ENCODE measurements at places on chromosomes 11 and 22.

DNA sequence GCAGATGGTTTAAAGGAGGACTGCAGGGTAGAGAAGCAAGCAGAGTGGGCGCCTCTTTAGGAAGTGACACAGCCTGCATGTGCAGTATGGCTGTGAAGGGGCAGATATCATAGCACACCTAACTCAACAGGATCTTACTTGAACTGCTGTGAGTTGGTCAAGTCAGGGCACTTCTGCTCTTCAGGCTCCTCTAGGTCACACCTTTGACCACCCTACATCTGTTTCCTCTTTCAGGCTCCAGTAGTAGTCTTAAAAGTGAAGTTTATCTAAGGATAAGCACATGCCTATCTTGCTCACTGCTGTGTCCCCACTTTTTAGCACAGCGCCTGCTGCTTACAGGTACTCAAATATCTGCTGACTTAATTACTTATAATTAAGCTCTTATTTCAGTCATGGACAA, 6.5 kb downstream of the MRPL16 start:
- no peak for DNase-seq

GRCh38 chr11:119691020-119691666, 37.9 kb downstream of the NECTIN1 start:
- DNase-seq = no peak

GRCh38 chr11:45982656-45983470, 60.4 kb downstream of the LARGE2 start:
- no peak for DNase-seq

GRCh38 chr22:37188901-37189466, 937 bp upstream of the C1QTNF6 start:
- no peak for DNase-seq

DNA sequence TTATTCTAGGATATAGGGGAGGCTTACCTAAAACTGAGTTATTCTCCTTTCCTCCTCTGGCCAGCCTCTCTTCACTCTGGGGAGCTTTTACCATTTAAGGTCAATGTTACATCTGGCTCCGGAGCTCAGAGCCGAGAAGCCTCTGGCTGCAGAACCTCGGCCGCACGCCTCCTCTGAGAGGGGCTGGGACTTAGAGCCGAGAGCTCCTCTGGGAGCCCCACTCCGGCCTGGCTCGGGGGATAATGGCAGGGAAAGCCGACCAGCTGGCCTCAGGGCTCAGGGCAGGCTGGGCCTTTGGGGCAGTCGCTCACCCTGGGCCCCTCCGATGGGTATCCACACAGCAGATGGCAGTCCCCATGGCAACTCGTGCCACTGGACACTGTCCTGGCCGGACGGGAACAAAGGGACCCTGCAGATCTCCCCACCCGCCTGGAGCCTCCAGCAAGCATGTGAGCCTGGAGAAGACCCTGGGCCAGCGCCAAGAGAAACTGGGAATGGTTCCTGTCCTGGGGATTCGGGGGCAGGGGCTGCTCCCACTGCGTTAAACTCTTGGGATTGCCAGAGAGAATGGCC, at the start of gene IRAG1:
Gene IRAG1 (minus strand): TSS at position 247 of the 573 bp plus-strand sequence. CDS start 153 bp downstream, at position 94.
- peak; percentile 64 for DNase-seq

DNA sequence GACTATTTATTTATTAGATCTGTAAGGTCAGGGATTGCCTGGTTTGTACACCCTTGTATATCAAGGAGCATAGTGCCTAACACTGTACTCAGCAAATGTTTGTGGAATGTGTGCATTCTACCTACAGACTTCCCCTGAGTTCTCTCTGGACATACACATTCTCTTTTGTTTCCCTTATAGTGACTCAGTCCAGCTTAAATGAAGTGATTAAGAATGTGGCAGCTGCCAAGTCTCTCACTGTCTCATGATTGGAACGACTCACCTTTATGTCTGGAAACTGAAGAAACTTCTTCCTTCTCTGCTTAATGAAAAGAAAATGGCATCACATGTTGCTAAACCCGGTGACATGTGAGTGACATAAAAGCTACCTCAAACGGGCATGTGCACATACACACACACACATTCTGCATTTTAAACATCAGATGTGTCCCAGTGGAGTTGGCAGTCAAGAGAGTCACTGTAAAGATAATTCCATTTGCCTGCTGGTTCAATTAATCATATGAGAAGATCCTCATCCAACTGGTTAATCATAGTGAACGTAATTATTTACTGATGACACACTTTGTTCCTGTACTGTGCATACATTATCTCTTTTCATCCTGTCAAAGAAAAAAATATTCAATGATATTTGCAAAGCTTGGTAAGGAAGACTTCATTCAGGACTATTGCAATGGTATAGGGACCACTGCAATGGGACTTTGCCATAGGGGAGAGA, 42.8 kb downstream of the GLYAT start:
- DNase-seq = no peak

DNA sequence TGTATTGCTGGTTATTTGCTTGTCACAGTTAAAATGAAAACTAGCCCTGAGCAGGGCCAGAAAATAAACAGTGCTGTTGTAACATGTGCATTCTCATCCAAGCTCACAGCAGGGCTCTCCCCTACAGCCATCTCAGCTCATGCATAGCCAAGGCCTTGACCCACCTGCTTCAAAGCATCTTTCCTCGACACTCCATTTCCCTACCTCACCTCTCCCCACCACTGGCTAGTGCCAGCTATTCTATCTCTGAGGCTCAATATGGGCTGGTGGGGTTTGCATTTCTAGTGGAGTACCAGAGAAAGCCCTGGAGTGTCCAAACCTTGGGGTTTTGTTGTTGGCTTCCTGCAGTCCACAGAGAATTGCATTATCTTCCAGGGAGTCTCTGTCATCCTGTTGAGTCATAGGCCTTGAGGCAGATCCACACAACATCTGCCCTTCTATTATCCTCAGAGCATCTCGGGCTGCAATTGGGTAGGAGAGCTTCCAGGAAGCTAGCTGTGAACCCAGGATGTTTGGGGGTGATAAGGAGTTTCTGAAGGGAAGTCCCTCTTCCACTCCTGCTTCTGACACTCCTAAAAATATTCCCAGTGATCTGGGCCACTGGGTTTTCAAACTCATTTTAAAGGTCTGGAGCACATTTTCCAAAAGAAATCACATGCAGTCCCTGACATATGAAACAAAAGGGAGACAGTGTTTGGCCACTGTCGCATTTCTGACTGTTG, 36.1 kb upstream of the AMOTL1 start:
- DNase-seq = no peak

DNA sequence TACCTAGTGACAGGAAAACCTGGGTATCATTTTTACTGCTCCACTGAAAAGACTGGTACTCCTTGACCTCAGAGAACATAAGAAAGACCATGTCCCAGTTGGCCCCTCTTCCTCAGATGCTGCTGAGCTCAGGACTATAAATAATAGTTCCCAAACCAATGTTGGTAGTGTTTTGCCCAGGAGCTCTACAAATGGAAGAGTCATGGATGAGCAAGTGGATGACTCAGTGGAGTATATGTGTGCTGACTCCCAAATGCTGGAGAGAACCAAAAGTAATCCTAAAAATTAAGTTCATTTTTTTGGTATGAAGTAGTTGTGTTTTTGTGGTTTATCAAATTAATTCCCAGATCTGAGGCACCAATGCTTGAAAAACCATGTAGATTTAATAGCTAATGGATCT, 482.0 kb downstream of the KCNA4 start:
- no peak for DNase-seq

- DNase-seq = no peak
Measured at GRCh38 chr11:105368711-105369110, 229.1 kb upstream of the CARD18 start.

DNA sequence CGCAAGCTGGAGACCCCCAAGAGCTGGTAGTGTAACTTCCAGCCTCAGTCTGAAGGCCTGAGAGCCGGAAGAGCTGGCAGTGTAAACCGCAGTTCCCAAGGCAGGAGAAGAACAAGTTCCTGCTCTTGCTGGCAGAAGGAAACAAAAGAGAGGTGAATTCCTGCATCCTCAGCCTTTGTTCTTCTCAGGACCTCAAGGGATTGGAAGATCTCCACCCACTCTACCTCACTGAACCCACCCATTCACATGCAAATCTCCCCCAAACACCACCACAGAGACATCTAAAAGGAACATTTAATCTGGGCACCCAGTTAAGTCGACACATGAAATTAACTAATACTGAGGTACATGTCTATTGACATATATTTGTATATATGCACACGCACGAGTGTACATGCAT, 1310.3 kb downstream of the TBC1D22A start:
- DNase-seq = no peak

DNA sequence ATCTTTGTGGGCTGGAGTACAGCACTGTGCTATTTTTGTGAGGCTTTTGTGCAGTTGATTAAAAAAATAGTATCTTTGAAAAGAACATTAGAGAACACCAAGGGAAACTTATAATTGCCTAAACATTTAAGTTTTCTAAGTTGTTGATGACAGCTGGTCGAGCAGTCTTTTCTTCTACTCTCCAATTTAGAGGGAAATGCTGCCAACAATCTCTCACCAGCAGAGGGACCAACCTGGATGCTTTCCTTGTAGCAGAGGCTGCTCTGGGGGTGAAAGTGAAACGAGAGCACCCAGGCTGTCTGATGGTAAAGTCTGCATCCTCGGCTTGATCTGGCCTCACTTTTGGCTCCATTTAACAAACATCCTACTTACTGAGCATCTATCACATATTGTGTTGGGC, 1286.5 kb upstream of the TENM4 start:
- no peak for DNase-seq

DNA sequence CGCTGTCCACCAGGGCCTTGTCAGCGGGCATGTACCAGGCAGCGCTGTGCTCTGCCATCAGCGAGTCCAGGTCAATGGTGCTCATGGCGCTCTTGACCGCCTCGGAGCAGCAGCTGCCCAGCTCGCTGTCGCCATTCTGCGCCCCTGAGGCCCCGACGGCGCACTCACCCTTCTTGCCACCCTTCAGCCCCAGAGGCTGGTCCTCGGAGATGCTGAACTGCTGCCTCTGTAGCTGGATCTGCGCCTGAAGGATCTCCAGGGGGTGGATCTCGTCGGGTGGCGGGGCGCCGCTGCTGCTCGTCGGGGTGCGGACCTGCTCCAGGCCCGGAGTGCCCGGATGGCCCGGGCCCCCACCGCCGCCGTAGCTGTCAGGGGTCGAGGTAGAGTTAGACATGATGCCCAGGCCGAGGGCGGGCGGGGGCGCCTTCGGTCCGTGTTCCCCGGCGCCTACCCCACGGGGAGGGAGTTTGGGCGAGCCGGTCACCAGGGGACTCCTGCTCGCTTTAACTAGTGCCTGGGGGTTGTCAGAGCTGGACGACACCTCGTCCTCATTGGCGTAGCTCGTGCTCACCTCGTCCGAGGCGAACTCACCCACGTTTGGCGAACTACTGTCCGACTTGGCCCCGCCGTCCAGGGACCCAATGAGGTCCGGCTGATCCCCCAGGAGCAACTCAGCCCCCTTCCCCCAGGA, 4.6 kb downstream of the MN1 start:
- no peak for DNase-seq

- DNase-seq = no peak
Measured at GRCh38 chr22:29580200-29580810, 608 bp downstream of the NIPSNAP1 start.

All from NCI-H1092 (cell line).